Activated CD4-positive, alpha-beta T cell treated with anti-CD3 and anti-CD28 coated beads, Interleukin-2, amount 10 ng/mL, durations not matched to agents 7 days and 5 days (primary cell): ENCODE measurements at places on chromosomes 1 and 21. TPM values are rescaled to one million over a fixed set of nuclear protein-coding genes. Genes with fewer than 3 reads are reported as not detected.

DNA sequence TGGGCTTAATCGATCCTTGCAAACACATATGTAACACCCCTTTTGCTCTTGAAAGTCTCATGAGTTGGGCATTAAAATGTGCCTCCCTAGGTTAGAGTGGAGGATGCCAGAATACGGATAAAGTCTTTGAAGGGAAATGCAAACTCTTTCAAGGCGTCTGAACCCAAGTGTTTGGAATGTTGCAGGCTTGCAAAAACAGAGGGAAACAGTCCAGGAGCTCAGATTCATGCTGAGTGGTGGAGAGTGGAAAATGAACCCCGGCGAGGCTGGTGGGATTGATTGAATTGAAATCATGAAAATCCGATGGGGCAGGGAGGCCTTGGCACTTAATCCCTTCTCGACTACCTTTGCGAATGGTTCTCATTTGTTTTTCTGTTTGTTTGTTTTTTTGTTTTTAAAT is 175.5 kb downstream of the PGBD5 start:
- H3K27ac ChIP-seq, result no peak overlapping the region
- H3K36me3 ChIP-seq, result peaks cover 32% of the 10 kb centered on the region
- DNase-seq, result no peak
- H3K4me1 ChIP-seq, result peaks cover 11% of the 10 kb centered on the region

- H3K4me3 ChIP-seq, result no peak overlapping the region
- no peaks in the 10 kb centered on the region for H3K36me3 ChIP-seq
- H3K27ac ChIP-seq, result no peak overlapping the region
- H3K4me1 ChIP-seq, result no peaks in the 10 kb centered on the region
- no peak for DNase-seq
- H3K27me3 ChIP-seq, result peaks cover 3% of the 10 kb centered on the region
Measured at GRCh38 chr1:2949966-2950925, 71.0 kb upstream of the ACTRT2 start.

GRCh38 chr1:25821112-25821476 is 1.3 kb downstream of the MTFR1L start:
- H3K4me1 ChIP-seq, result peaks cover 45% of the 10 kb centered on the region
- peaks cover 8% of the 10 kb centered on the region for H3K36me3 ChIP-seq
- H3K27me3 ChIP-seq, result no peaks in the 10 kb centered on the region
- H3K27ac ChIP-seq, result peak overlapping the region; percentile 93
- H3K4me3 ChIP-seq, result peak overlapping the region; percentile 88
- DNase-seq, result no peak

- peaks cover 71% of the 10 kb centered on the region for H3K36me3 ChIP-seq
- H3K4me1 ChIP-seq, result peaks cover 11% of the 10 kb centered on the region
- no peak overlapping the region for H3K4me3 ChIP-seq
Measured at GRCh38 chr1:165666152-165666825, 32.1 kb downstream of the ALDH9A1 start.

DNA sequence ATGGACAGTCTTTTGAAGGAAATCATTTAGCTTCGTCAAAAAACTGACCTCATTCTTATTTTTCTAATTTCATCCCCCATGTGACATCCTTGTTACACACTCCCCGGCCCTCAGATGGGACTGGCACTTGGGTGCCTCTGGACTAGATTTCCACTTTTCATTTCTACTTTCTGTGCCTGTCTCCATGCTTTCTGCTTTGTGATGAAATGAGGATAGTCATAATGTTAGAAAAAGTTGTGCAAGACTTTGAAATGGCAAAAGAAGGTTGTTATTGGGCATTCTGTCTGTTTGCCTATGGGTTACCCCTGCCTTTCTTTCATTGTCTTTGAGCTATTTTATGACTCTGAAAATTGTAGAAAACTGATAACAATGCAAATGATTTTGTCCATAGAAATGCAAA is 54.9 kb downstream of the MDM4 start:
- H3K4me3 ChIP-seq, result no peak overlapping the region
- H3K27me3 ChIP-seq, result no peaks in the 10 kb centered on the region
- H3K4me1 ChIP-seq, result peaks cover 28% of the 10 kb centered on the region
- no peak for DNase-seq
- H3K36me3 ChIP-seq, result peaks cover 14% of the 10 kb centered on the region
- H3K27ac ChIP-seq, result no peak overlapping the region

Gene DHDDS
- 49.1 TPM for total RNA-seq

DNA sequence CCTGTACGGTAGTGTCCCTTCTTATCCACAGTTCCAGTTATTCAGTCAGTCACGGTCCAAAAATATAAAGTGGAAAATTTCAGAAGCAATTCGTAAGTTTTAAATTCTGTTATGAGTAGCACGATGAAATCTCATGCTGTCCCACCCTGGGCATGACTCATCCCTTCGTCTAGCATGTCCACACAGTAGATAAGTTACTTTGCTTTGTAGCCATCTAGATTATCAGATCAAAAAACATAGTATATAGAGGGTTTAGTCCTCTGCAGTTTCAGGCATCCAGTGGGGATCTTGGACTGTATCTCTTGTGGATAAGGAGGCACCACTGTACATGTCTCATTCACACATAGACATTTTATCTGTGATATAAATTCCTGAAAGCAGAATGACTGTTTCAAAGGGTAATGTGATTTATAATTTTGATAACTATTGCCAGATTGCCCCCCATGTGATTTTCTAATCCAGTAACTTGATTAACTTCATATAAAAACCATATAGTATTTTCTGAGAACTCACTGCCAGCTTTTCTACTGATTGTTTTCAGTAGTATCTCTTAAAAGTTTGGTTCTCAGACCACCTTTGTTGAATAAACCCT is 143.3 kb downstream of the DYRK1A start:
- no peaks in the 10 kb centered on the region for H3K27me3 ChIP-seq
- H3K27ac ChIP-seq, result no peak overlapping the region
- DNase-seq, result no peak
- peaks cover 65% of the 10 kb centered on the region for H3K36me3 ChIP-seq
- H3K4me1 ChIP-seq, result peaks cover 8% of the 10 kb centered on the region
- H3K4me3 ChIP-seq, result no peak overlapping the region

DNA sequence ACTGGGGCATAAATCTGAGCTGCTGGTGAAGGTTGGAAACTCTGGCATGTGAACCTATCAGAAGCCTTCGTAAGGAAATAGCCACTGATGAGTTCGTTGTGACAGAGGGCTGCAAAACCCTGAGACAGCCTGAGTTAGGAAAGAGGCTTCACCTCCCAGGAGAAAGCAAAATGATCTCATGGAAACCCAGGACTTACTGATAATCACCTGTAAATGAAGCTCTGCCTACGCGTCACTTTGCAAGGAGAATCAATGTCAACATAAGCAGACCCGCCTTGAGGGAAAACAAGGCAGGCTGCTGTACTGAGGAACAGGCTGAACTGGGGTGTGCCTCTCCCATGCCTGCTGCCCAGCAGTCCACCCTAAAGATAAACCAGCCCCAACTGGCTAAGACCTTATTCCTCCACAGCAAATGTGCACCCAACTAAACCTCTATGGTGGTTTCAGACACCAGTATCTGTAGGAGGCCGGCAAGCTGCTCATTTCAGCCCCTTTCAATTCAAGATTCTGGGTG is 46.8 kb upstream of the SLC44A3 start:
- DNase-seq, result no peak
- peaks cover 10% of the 10 kb centered on the region for H3K27me3 ChIP-seq
- H3K36me3 ChIP-seq, result no peaks in the 10 kb centered on the region

Gene HUNK
- total RNA-seq, result 0.17 TPM

DNA sequence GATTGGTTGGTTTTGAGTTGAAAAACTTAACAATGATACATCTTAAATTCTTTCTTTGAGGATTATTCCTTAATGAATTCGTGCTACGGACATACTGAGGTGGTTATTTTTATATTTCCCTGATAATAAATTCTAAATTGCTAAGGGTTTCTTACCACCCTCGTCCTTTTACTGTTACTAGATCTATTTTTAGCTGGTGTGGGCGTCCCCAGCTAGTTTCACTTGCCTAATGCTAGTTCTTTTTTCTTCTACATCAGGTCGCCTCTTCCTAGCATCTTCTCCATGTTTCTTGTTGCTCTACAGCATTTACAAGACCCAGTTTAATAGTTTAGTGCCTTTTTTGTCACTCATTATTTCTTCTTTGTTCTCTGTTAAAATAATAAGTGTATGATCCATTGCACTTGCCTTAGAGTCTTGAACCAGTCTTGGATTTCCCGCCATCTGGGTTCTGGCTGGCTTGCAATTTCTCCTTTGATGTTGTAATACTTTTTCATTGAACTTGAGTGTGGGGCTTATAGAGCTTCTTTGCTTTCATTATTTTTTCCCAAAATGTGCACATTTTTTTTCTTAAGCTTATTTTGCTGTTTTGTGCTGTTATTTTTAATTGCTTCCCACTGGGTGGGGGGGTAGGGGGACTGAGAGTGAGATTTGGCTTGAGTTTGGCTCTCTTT is 677 bp upstream of the HSD11B1 start:
- DNase-seq, result no peak
- H3K36me3 ChIP-seq, result no peaks in the 10 kb centered on the region
- no peak overlapping the region for H3K4me3 ChIP-seq
- peaks cover 9% of the 10 kb centered on the region for H3K4me1 ChIP-seq
- H3K27me3 ChIP-seq, result peaks cover 3% of the 10 kb centered on the region
- H3K27ac ChIP-seq, result no peak overlapping the region

- H3K4me1 ChIP-seq, result no peaks in the 10 kb centered on the region
- no peak overlapping the region for H3K4me3 ChIP-seq
- no peak overlapping the region for H3K27ac ChIP-seq
- no peak for DNase-seq
- H3K27me3 ChIP-seq, result peaks cover 17% of the 10 kb centered on the region
- no peaks in the 10 kb centered on the region for H3K36me3 ChIP-seq
Measured at GRCh38 chr1:56472860-56473259, 106.5 kb downstream of the PLPP3 start.

Gene CFHR5
- not detected for total RNA-seq

GRCh38 chr1:226133504-226134123 is 52.9 kb downstream of the ACBD3 start:
- H3K36me3 ChIP-seq, result no peaks in the 10 kb centered on the region
- peaks cover under 1% of the 10 kb centered on the region for H3K4me1 ChIP-seq
- H3K27me3 ChIP-seq, result no peaks in the 10 kb centered on the region
- H3K4me3 ChIP-seq, result no peak overlapping the region
- no peak for DNase-seq
- no peak overlapping the region for H3K27ac ChIP-seq

Gene BRDT
- not detected for total RNA-seq

GRCh38 chr21:18253799-18254198 is 9.2 kb downstream of the CHODL start:
- H3K4me3 ChIP-seq, result no peak overlapping the region
- no peak overlapping the region for H3K27ac ChIP-seq
- no peaks in the 10 kb centered on the region for H3K27me3 ChIP-seq
- DNase-seq, result no peak

DNA sequence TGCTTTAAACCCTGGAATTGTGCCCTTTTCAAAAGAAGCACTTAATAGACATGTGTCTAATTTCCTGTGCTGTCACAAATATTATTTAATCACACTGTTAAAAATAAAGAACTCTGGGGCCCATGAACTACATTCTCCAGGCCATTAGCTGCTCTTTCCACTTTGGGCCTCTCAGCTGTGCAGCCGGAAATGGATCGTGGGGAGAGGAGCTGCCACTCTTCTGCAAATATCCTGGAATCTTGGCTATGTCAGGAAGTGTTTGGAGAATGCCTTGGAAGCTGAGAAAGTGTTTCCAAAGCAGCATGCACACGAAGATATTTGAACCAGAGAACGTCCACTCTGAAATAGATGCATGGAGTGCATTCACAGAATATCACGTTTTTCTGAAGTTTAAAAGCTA is 27.5 kb upstream of the VPS26C start:
- H3K27ac ChIP-seq, result no peak overlapping the region
- H3K4me1 ChIP-seq, result no peaks in the 10 kb centered on the region
- peaks cover 7% of the 10 kb centered on the region for H3K27me3 ChIP-seq
- H3K36me3 ChIP-seq, result no peaks in the 10 kb centered on the region

GRCh38 chr1:3453891-3454810 is at the start of gene ARHGEF16:
Gene ARHGEF16 (plus strand): TSS chr1:3454665. CDS start chr1:3463085, 8,420 bp downstream.
- H3K27me3 ChIP-seq, result peaks cover 11% of the 10 kb centered on the region
- H3K4me3 ChIP-seq, result peak within 1 kb of the TSS; percentile 16
- H3K27ac ChIP-seq, result no peak within 1 kb of the TSS
- no peaks in the 10 kb centered on the region for H3K36me3 ChIP-seq

Gene THEM5
- not detected for total RNA-seq

DNA sequence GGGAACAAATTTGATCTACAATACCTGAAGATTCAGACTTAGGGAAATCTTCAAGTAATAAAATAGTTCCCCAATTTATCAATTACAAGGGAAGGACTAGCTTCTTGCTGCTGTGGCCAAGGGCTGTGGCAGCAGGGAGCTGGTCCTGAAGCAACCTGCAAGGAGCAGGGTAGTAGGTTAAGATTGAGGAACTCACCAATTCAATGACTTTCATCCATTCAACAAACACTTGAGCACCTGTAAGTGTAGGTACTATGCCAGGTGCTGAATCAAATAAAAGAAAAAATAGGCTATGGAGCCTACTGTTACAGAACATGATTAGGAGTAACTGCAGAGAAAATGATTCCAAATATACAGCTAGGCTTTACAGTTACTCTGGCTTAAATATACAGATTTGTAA is 64.2 kb upstream of the RBM34 start:
- H3K4me3 ChIP-seq, result no peak overlapping the region
- peaks cover 2% of the 10 kb centered on the region for H3K4me1 ChIP-seq
- peaks cover 30% of the 10 kb centered on the region for H3K36me3 ChIP-seq
- H3K27ac ChIP-seq, result no peak overlapping the region
- no peaks in the 10 kb centered on the region for H3K27me3 ChIP-seq
- DNase-seq, result no peak

Gene NPR1
- not detected for total RNA-seq

- H3K4me1 ChIP-seq, result peaks cover under 1% of the 10 kb centered on the region
- H3K27ac ChIP-seq, result no peak overlapping the region
- H3K27me3 ChIP-seq, result no peaks in the 10 kb centered on the region
- DNase-seq, result no peak
Measured at GRCh38 chr1:43319288-43319687, 18.3 kb upstream of the MPL start.

Gene F3
- total RNA-seq, result not detected

DNA sequence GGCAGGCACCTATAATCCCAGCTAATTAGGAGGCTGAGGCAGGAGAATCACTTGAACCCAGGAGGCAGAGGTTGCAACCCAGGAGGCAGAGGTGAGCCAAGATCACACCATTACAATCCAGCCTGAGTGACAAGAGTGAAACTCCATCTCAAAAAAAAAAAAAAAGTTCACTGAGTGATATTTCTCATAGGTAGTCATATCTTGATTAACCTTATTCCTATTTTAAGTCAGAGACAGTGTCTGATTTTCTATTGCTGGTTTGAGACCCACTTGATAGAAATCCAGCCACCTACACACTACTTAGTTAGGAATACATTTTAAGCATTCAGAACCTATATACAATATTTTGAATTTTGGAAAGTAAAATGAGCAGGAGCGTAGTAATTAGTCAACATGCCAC is 357.4 kb upstream of the ADGRL2 start:
- H3K4me3 ChIP-seq, result no peak overlapping the region
- H3K27ac ChIP-seq, result no peak overlapping the region
- no peaks in the 10 kb centered on the region for H3K4me1 ChIP-seq
- no peak for DNase-seq
